Amniotic stem cell (primary cell): ENCODE measurements at places on chromosomes 6 and 20.

- no peak for DNase-seq
Observed at GRCh38 chr6:158647501-158647900, 2.4 kb upstream of the SYTL3 start.

DNA sequence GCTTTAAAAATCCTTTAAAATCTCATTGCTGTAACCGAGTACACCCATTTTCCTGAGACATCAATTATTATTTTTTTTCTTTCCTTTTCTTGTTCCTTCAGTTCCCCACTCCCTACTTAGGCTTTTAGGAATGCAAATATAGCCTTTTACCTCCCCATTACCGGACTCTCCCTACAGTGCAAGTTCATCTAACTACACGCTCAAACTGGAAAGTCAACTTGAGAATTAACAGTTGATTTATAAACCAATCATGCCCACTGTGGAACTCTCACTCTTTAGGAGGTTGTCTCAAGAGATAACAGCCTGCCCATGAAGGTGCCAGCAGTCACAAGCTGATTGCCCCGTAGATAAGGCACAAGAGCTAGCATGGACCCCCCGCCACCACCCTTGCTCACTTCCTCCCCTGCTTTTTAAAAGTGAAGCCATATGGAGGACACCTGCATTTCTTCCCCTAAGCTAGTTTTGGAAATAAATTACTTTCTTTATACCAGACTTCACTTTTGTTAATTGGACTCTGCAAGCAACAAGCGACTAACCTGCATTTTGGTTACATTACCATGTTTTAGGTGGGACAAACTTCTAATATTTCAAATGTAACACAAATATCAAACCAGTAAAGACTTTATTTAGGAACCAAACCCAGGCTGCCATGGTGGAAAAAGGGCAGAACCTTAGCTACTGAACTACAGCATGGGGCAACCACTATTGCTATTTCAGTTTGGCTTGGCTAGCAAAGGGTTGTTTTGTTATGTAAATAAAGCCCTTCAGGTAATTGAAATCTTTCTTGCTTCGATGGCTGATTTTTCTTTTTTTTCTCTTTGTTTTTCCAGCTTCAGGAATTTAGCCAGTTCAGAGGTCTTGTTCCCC lies 34.9 kb downstream of the UBD start:
- DNase-seq, result no peak

DNA sequence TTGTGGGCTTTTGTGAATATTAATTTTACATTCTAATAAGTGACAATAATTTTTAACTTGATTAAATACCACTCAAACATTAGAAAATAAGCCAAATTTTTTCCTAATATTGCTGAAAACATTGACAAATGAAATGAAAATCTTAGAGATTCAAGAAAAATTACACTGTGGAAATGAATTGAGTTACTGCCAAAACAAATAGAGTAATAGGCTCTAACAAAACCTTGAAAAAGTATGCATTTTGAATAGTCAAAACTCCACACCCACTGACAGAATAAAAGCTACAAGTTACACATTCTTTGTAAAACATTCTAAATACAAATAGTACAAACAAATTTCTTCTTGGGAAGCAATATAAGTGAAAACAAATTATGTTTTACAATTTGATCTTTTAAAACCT lies 5.9 kb downstream of the TBX18 start:
- DNase-seq, result no peak

GRCh38 chr20:17854307-17854903 lies 114.2 kb downstream of the SNX5 start:
- DNase-seq, result no peak

DNA sequence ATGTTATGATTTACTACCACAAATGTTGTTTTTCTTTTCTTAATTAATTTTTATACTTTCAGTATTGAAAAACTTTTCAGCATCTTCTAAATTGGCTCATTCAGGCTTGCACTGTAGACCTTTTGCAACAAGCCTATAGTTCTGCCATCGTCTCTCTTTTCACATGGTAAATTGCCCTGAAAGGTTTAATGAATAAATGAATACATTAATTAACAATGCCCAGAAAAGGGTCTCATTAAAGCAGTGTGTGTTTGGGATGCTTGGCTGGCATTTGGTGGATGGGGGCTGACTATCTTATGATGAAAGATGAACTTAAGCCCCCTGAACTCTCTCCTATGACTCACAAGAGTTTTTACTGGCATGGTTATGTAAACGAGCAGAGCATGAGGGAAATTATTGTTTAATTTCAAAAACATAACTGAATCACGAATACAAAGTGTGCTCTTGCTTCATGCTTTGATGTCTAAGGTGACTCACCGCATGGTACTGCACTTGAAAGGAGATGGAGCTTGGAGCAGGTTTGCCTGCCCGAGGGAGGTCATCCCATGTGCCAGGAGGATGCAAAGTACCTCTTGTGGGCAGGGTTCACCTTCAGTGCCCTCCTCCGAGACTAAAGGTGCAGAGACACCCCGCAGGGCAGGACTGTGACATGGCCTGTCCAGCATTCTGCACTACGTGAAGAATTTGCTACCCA lies 13.8 kb upstream of the PCK1 start:
- no peak for DNase-seq

DNA sequence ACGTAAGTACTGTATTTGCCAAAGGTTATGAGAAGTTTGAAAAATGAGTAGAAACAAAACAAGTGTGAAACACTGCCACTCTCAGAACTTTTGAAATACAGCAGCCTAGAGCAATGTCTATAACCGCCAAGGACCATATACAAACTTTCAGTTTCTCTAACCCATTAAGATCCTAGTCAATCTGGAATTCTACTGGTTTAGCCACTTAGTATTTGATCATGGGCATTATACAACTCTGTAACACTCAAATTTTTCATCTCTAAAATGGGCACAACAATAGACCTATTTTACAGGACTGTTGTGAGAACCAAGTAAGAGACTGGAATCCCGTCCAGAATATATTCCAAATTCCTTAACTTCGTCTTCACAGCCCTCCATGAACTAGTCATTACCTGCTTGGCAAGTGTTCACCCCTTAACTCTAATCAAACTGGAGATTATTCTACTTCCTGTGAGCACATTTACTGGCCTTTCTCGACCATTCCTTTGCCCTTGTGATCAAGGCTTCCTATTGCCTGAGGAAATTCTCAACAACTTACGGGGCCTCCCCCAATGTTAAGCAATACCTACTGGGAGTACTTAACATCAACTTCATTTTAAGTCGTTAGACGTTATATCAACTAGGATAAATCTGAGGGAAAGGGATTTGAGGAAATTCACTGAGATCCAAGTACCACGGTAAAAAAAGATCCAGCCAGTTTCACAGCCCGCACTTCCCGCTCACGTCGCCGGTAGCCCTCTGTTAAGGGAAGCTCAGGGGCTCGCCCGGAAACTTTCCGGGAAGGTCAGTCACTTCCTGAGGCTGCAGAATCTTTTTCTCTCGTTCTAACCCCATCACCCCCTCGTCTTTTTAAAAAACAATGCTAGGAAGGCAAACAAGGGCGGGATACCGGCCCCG lies 1.1 kb downstream of the EIF2S2 start:
- no peak for DNase-seq

- DNase-seq, result no peak
Observed at GRCh38 chr20:7696311-7696710, 243.9 kb downstream of the HAO1 start.
